Ovary (tissue), 10 donors: ENCODE measurements at places on chromosomes 5 and 9. TPM values are rescaled to one million over a fixed set of nuclear protein-coding genes. Genes with fewer than 3 reads are reported as not detected.

ZNF658 gene
- 11.7 TPM for total RNA-seq

ITK gene
- 0.35 TPM for total RNA-seq

ERP44 gene
- 9.4 TPM for total RNA-seq

ZFP37 gene
- 6.4 TPM for total RNA-seq

RNF183 gene
- 1.3 TPM for total RNA-seq

LIX1 gene
- not detected for total RNA-seq

PAIP1 gene
- total RNA-seq, result 75.8 TPM

TXN gene
- total RNA-seq, result 95.3 TPM

SET gene
- total RNA-seq, result 119 TPM

CCNI2 gene
- total RNA-seq, result not detected

SURF4 gene
- 126 TPM for total RNA-seq

OLFML2A gene
- 58.7 TPM for total RNA-seq

PITX1 gene
- not detected for total RNA-seq

DIRAS2 gene
- 0.18 TPM for total RNA-seq
